ENCODE measurements at places on chromosomes 5 and 9.

DNA sequence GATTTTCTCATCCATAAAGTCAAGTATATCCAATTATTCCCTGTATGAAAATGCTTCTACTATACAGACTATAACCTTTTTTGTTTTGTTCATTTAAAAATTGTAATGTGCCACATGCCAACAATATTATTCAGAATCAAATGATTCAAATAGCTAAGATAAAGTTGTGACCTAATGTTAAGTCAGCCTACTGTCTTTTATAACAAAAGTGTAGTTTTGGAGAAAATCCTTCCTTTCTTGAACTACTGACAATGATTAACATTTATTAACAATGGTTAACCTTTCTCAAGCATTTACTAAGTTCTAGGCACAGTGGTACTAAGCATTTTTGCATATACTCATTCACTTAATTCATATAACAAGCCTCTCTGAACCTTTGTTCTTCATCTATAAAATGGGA, 25.0 kb downstream of the CSF2 start:
- DNase-seq: no peak

DNA sequence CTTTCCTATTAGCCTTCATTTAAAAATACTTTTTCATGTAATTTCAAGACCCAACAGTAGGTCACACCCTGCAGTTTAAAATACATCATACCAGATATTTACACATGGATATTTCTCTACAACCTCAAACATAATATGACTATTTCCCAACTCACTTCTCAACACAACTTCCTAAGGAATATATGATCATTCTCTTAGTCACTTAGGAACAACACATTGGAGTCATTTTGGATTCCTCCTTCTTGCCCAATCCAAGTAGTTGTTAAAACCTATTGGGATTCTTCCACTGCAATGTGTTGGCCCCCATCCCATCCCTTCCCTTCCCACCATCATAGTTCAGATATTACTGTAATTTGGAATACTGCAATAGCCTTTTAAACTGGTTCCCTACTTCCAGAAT, 145.5 kb downstream of the DCP2 start:
- DNase-seq: no peak

DNA sequence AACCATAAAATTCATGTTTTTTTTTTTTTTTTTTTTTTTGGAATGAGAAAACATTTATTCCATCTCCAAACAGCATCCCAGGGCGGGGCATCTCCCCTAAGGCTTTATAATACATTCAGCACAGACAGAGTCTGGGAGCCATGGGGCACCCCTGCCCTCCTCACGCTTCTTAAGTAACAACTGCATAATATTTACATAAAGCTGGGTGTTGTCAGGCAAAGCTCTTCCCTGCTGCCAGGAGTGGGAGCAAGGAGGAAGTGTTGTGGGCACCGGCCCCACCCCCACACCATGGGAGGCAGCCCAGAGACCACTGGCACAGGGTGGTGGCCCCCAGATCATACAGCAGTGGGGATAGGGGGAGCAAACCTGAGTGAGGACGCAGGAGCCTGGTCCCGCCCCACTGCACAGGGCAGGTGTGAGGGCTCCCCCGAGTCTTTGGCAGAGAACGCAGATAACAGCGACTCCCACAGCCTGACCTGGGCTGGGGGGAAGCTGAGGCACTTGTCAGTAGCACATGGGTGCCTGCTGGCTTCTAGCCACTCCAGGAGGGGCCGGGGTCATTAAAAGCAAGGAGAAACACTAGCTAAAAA, 86.1 kb upstream of the CEP78 start:
- no peak for DNase-seq

DNA sequence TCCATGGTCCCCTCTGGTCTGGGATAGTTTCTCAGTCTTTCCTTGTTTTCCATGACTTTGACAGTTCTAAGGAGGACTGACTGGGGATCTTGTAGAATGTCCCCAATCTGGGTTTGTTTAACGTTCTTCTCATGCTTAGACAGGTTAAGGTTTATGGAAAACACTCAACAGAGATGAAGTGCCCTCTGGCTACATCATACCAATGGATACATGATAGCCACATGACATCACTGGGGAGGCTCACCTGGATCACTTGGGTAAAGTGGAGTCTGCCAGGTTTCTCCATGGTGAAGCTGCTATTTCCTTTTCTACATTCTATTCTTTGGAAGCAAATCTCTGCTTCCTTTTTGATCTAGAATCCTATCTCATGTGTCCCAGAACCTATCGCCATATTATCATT, 23.8 kb upstream of the ALDH1B1 start:
- DNase-seq: no peak

DNA sequence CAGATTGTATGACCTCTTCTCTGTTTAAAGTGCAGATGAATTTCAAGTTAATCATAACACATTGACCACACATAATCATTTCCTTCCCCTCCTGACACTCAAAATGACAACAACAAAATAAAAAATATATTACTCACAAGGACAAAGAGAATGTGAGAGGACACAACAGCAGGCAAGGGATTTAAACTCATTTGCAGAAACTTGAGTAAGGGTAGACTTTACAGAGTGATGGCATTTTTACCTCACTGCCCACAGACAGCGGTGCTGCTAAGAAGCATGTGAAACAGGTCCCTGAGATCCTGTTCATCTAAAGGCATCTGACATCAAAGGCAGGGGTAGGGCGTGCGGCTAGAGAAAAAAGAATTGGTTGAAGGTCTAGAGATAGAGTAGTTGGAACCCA, 99.0 kb downstream of the TRIM36 start:
- DNase-seq: no peak

DNA sequence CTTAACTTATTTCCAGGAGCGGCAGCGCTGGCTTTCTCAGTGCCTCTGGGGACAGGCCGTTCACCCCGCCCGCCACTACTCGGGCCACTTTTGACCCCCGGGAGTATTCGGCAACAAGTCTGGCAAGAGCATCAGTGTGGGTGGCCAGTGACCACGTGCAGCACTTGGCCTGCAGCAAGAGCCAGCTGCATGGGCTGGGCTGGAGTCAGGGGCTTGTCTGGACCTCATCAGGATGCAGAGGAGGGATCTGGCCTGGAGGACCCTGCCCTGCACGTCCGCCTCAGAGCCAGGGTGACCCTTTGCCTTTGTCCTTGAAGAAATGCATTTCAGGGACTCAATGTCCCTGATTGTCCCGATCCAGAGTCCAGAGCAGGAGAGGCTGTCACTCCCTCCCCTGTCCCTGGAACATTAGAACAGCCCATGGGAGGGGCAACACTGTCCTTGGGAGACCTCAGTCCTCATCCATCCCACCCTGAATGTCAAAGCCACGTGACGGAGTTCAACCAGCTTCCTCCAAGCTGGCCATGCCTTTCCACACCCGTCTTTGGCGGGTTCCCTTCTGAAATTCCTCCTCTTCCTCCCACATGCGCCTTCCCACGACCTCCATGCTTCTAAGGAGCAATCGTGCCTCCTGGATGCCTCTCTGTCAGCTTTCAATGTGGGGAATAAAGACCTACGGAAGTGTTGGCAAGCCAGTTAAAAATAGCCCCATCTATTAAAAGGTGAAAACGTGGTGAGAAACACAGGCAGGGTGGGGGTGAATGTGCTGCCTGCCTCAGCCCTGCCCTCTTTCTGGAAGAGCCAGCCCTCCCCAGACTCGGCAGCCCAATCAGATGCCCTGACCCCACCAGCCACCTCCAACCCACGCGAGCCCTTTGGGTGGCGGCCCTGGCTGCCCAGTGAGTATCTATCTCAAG, 99.0 kb downstream of the OLFM1 start:
- no peak for DNase-seq

DNA sequence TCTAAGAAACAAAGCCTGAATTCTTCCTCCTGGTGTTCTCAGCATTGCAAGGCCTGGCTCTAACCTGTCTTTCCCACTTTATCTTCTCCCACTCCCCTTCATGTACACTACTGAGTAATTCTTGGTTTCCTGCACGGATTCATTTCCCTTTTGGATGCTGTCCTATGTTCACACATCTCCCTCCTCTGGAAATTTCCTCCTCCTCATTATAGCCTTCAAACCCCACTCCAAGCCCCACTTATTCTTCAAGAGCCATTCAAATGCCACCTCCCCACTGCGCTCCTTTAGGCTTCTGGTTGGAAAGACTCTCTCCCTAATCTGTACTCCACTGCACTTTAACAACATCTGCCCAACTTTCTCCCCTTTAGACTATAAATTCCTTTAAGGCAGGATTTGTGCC, 28.2 kb upstream of the C5orf63 start:
- DNase-seq: no peak

DNA sequence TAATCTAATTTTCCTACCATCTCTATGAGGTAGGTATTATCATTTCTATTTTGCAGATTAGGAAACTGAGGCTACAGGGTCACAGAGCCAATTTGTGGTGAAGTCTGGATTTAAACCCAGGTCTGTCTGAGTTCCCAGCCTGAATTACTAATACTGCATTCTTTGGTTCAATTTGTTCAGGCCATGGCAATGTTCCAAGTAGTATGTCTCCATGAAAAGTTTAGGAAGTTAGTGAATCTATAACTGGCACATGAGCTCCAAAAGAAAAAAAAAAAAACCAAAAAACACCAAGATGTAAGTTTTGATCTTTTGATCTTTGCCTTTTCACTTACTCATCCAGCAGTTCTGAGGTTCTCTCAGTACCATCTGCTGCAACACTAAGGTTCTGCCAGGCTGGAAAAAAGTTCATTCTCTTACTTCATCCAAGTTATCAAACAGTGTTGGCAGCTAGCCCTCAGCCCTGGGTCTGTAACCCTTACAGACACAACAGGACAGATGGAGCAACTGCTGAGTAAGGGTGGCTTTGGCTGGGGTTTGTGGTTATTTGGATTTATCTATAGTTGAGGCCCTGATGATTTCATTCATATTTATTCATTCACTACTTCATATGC, 4.4 kb upstream of the TMEM268 start:
- DNase-seq: no peak

DNA sequence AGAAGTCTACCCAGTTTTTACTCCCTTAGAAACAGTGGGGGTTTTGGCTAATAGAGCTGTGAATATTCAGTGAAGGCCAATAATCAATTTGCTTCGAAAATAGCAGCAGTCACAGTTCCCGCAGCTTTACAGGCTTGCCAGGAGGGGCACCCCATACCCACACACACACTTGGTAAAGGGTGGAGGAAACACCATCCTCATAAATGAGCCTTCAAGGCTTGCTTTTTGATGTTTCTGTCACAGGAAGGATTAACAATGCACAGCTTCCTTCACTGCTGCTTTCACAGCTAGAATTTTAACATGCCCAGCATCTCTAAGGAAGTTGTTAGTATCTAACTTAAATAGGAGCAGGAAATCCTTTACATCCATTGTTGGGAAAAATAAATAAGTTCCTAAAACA, 1247.5 kb upstream of the C9orf72 start:
- DNase-seq: no peak

GRCh38 chr5:140235791-140236551, 61.0 kb downstream of the CYSTM1 start:
- DNase-seq: no peak

GRCh38 chr5:111472579-111472978, 39.8 kb downstream of the STARD4 start:
- DNase-seq: no peak

DNA sequence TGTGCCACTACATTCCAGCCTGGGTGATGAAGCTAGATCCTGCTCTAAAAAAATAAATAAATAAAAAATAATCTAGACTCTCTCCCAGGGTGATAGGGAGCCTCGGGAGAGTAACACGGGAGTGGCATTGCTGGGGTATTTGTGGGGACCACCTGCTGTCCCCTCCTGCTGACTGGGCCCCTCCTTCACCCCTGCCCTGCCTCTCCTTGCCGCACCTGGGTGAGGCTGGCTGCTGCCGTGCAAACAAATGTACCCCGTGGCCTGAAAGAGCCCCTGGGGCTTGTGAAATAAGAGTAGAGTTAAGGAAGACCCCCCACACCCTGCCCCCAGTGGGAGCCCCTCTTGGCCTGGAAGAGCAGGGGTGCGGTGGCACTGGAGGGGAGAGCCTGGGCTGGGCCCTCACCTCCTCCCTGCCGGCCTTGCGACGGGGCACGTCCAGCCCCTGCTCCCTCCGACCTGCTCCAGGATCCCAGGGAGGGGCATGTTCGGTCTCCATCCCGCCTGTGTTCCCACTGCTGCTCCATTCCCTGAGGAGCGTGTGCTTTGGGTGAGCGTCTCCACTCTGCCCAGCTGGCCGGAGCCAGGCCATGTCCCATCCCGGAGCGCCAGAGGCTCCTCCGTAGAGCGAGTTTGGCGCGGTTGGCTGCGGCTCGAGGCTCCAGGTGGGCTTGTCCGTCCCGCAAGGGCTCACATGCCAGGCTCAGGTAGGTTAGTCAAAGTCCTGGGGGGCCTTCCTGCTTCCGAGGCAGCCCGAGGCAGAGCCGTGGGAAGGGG, 75.0 kb upstream of the RNU6ATAC start:
- DNase-seq: no peak

DNA sequence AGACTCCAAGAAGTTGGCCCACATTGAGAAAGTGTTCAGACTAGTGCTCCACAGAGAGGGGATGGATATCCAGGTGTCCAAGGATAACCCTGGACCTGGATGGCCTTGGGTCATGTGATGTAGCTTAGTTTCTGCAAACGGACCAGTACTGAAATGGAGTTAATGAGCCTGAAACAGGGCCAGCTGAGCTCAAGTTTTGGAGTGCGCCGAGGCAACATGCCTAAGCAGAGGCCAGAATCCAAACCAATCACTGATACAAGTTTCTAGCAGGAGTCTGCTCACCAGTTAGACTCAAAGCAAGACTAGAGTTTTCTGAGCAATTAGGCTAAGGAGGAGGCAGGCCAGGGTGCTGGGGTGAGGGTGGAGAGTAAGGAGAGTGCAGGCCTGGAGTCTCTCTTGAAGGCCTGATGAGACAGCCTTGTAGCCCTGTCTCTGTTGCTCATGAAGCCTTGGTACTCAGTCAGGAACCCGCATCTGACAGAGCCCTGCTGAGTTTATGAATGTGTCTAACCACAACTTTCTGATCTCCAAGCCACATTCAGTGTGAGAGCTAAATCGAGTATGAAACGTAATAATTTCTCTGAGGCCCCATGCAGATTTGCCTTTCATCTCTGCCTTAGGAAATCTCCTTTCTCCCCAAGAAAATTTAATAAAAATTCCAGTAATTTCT, 68.9 kb upstream of the EQTN start:
- DNase-seq: no peak

- no peak for DNase-seq
These were observed at the start of gene TRIM41 for GRCh38 chr5:181223058-181223728. Gene TRIM41, plus strand, starts transcription at chr5:181223281. Its CDS starts 719 bp downstream, at chr5:181224000.

DNA sequence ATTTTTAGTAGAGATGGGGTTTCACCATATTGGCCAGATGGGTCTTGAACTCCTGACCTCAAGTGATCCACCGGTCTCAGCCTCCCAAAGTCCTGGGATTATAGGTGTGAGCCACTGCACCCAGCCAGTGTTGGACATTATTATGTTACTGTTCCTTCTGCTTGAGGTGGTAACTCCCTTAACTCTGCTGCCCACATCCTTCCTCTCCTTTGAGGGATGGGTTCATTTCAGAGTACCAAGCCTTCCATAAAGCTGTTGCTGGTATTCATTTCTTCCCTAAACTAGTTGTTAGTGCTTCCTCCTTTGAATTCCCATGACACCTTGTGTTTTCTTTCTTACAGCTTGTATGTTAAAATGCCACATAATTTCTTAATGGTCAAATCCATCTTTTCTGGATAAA, 54.0 kb downstream of the CTNNA1 start:
- DNase-seq: peak; percentile 30

DNA sequence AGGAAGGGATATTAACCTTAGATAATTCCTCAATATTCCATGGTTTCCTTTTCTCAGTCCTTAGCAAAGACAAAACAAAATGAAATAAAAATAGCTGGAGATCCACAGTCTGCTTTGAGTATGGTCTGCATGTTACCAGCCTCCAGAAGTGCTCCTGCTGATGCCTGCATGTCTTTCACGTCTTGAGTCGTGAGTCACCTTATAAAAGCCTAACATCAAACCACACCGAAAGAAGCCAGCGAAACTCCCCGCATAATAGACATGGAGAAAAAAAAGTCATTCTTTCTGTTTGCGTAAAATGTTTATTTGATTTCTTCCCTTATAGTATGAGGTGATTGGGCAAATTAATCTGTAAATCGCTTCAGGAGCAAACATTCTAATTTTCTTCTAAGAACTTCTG, 380.5 kb downstream of the SLCO4C1 start:
- DNase-seq: no peak

Data from NCI-H82 (cell line).